Suppressor macrophage treated with lipopolysaccharide for 4 hours (primary cell): ENCODE measurements at places on chromosomes 1 and 21.

DNA sequence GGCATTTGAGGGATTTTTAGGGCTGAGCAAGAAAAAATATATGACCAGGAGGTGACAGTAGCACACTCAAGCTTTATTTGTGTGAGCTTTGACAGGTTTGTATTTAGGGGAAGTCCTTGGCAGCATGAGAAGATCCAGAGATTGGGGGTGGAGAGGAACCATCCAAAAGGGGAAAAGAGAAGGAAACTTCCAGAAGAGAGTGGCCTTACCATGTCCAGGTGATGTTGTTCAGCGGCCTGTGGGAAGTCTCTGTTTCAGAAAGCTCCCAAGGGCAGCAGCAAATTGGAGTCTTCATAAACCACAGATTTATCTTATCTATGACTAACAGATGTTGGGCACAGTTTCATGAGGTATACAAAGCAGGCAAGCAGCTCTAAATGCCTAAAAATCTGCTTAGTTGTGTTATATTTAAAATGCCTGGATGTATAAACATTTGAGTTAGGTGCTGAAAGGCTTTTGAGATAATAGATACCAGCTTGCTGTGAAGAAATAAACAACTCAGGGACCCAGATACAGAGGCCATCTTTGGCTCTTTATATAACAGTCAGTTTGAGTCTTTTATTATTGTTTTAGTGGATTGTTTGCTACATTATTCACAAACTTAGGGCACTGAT lies 21.2 kb upstream of the ADAR start:
- no peak for DNase-seq

DNA sequence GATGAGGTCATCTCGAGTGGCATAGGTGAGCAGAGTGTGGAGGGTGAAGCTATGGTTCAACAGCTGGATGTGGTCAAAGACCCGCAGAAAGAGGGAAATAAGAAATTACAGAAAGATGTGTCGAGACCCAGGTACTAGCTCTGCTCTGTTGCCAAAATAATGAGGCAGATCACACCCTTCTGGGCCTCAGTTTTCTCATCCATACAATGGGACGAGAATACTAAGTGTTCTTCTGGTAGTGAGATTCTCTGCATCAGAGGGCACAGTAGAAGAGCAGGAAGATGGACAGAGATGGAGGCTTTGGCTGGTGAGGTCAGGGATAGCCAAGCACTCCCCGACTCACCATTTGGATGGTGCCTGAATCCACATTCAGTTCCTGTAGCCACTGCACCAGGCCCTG lies 11.1 kb downstream of the MAP3K6 start:
- DNase-seq = no peak

- DNase-seq = no peak
These were observed 35.9 kb upstream of the TMEM52 start for GRCh38 chr1:1954831-1955441.

DNA sequence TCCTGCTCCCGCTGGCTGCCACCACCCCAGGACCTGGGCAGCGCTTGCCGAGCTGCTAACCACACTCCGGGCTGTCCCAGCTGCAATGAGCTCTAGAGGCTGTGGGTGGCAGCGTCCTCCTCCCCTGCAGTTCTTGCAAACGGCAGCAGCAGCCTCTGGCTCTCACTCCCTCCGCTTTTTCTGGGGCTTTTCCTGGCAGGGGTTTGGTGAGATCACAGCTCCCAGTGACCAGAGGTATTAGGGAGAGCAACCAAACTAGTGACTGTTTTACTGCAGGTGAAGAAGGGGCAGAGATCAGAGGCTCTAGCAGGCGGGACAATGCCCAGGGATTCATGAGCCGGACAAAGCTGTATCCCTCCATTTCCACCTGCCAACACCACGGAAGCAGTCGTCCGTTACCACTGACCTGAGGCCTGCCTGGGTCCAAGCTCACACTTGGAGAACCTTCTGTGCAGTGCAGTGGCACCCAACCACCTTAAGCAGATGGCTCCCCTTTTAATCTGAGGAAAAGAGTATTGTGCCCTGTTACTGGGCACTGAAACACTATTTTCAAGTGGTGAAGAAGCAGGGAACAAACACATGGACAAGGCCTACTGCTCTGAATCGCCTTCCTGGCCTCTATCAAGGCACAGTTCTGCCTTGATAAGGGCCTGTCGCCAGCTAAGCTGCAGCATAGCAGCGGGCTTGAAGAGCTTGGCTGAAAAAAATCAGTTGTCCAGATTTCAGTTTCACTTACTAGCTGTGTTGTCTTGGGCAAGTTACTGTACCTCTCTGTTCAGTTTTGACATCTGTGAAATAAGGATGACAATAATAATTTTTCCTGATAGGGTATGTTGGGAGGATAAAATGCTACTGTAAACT lies at the start of gene F5:
Gene F5, minus strand, starts transcription at position 87 of the 861 bp plus-strand sequence. CDS start 95 bp downstream, outside the sequence.
- DNase-seq = peak; percentile 78

DNA sequence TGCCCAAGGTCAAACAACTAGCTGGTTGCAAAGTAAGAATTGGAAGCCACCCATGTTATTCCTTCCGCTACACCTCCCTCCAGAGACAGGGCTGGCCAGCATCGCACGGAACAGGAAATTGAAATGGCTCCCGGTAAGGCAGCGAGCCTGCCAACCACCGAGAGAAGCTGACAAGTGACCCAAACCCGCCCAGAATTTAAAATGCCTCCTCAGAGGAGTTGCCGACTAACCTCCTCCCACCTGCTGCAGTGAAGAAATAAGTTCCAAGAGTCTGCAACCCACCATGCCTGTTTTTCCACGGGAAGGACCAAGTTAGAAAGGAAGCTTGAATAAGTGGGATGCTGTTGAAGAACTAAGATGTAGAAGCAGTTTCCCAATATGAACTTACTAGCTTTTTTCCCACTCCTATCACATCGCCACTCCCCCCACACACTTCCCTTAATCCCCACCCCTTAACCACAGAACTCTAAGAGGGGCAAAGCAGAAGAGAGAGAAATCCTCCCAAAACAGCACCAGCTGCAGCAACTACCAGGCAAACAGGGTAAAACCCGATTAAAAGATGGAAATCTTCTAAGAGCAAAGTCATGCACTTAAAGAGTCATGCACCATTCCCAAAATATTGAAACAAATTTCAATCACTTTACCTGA lies 78.6 kb downstream of the TIAM1 start:
- no peak for DNase-seq

GRCh38 chr1:199629624-199630023 lies 397.9 kb upstream of the NR5A2 start:
- no peak for DNase-seq

GRCh38 chr21:41580758-41581554 lies 73.0 kb upstream of the TMPRSS2 start:
- DNase-seq = no peak

- DNase-seq = no peak
These were observed 46.4 kb downstream of the WNT9A start for GRCh38 chr1:227901239-227901905.
